CD14-positive monocyte (primary cell): ENCODE measurements at places on chromosomes 7 and 10.

DNA sequence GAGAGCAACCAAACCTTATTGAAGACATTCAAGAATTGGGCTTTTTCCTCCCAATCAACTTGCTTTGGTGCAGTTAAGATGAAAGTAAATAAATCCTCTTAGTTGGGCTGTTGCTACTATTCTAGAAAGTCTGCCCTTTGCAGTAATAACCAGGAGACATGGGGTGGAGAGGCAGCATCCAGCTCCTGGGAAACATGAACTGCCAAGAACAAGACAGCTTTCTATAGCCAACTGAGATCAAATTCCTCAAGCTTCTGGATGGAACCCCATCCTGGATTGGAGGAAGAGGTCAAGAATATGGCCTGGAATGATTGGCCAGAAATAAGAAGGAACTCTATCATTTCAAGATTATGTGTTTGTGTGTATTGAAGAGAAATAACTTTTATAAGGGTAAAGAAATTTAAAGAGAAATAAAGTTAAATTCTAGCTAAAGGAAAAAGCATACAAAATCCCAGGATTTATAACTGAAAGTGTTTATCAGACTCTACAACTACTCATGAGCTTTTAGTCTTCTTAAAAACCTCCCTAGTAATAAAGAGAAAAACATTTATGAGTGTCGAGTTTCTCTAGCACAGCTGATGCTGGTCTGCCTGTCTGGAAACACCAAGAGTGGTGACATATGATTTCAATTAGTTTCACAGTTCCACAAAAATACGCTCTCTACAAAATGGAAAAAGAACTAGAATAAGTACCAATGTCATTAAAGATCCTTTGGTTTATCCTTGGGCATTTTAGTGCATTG is 70.1 kb upstream of the COL1A2 start:
- no peak for DNase-seq

DNA sequence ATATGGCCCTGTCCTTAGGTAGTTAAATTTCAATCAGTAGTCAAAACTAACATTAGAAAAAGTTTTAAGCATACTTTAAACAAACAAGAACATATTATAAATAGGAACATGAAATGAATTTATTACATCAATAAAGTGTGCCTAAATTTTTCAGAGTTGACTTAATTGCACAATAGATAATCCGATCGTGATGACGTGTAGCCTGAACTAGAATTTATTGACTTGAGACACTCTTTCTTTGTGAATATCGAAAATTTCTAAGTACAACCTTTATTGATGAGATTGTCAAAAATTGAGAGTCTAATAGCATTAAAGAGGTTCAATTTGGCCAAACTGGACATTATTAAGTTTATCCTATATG is 56.0 kb downstream of the CALD1 start:
- no peak for DNase-seq

DNA sequence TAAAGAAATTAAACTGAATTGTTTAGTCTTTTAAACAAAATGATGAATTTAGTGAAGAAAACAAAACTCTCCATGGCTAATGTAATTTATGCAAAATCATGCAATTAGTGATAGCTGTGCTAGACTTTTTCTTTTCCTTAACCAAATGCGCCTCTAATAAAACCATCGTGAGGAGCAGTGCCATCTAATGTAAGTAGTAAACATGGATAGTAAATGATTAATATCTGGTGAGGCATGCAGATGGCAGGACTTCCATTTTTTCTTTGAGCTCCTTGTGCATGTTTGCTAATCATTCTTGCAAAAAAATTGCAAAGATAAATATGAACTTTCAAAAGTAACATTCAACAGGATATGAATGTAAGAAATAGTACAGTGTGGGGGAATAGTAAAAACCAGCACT is 2.3 kb downstream of the INSYN2A start:
- DNase-seq = no peak

GRCh38 chr10:96170230-96170629 is 40.1 kb downstream of the ZNF518A start:
- DNase-seq = no peak

- DNase-seq = no peak
Measured at GRCh38 chr10:2463316-2463715, 604.0 kb upstream of the PFKP start.

DNA sequence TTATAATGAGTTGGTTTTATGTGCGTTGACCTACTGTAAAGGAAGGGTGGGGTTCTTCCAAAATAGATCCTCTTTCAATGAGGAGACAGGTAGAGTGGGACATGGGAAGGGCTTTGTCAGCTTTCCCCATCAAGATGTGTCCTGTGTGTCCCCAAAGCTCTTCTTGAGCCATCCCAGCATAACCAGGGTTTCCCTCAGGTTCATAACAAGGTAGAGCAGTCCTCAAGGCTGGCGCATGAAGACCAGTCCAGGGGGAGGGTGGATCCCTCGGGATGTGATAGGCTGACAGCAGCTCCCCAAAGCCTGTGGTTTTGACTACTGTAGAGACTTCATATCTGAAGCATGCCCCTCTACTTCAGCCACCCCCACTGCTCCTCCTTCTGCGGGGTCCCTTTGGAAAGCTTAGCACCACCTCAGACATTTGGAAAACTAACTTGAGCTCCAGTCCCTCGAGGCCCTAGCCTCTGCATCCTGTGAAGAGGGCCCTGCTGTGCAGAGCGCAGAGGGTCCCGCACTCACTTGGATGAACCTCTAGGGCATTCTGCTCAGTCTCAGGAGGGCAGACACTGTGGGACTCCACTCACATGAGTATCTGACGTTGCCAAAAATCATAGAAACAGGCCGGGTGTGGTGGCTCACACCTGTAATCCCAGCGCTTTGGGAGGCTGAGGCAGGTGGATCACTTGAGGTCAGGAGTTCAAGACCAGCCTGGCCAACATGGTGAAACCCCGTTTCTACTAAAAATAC is 1.1 kb upstream of the GIMAP8 start:
- no peak for DNase-seq

- no peak for DNase-seq
Measured at GRCh38 chr10:105070952-105071351, 429.9 kb downstream of the SORCS3 start.

- DNase-seq = no peak
Measured at GRCh38 chr7:10940704-10941355, 32.8 kb upstream of the PHF14 start.
